Thoracic aorta (tissue), 2 donors: ENCODE measurements at places on chromosomes 1 and 21. TPM values are rescaled to one million over a fixed set of nuclear protein-coding genes. Genes with fewer than 3 reads are reported as not detected.
A peak's percentile ranks its signal among the peaks of the same experiment; 100 is the strongest.

Gene GJA4
- total RNA-seq: 41.3 TPM

Gene CD1C
- total RNA-seq: not detected

Gene CCDC30
- total RNA-seq: 3.0 TPM

Gene SH2D1B
- not detected for total RNA-seq

Gene KCNQ4
- total RNA-seq: 11.5 TPM

Gene SV2A
- total RNA-seq: 24.3 TPM

Gene PIK3R3
- 30.1 TPM for total RNA-seq

Gene HENMT1
- 3.4 TPM for total RNA-seq

Gene SYT6
- 0.85 TPM for total RNA-seq

- no peaks in the 10 kb centered on the region for H3K27me3 ChIP-seq
- H3K36me3 ChIP-seq: no peaks in the 10 kb centered on the region
- no peak overlapping the region for H3K4me3 ChIP-seq
- DNase-seq: no peak
- H3K27ac ChIP-seq: no peak overlapping the region
Observed at GRCh38 chr21:42381347-42381984, 14.4 kb downstream of the TMPRSS3 start.

GRCh38 chr1:219331424-219331823, 157.7 kb downstream of the LYPLAL1 start:
- DNase-seq: no peak
- no peaks in the 10 kb centered on the region for H3K36me3 ChIP-seq
- no peak overlapping the region for H3K4me3 ChIP-seq

DNA sequence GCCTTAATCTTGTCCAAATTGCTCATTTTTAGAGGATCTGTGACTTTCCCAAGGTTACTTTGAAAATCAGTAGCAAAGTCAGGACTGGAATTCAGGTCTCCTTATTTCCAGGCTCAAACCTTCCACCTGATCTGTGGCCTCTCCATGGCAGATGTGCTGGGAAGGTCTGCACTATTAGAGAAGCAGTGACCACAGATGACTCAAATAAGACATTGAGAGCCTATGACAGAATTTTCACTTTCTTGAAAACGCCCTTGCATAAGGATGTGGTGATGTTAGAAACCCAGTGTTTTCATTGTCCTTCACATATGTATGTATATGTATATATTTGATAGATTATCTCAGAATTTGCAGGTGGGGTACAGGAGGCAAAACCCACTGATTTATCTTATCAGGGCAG, 45.3 kb downstream of the TTC39A start:
- no peak overlapping the region for H3K4me3 ChIP-seq
- DNase-seq: no peak
- no peaks in the 10 kb centered on the region for H3K27me3 ChIP-seq
- H3K36me3 ChIP-seq: no peaks in the 10 kb centered on the region

GRCh38 chr1:147472966-147473732, 68.2 kb upstream of the BCL9 start:
- no peak overlapping the region for H3K27ac ChIP-seq
- H3K36me3 ChIP-seq: no peaks in the 10 kb centered on the region
- no peak for DNase-seq
- no peak overlapping the region for H3K4me3 ChIP-seq

DNA sequence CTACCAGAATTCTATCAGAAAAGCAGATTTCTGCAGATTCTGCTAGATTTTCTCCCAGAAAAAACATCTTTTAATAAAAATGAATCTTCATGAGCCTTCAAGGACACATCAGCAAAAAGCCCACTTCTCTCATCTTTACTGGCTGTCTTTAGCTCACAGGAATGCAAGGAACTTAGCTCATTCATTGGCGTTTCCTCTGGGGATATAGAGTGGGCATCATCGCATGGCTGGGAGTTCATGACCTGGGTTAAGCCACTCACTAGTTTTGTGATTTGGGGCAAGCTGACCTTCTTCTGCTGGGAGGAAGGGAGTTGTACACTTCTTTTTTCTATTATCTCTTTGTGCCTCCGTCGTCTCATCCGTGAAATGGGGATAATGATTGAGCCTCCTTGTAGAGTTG, 149.7 kb downstream of the KAZN start:
- H3K4me3 ChIP-seq: no peak overlapping the region
- H3K36me3 ChIP-seq: no peaks in the 10 kb centered on the region
- DNase-seq: no peak
- H3K27ac ChIP-seq: no peak overlapping the region

GRCh38 chr1:53183095-53183990, 13.3 kb upstream of the CPT2 start:
- H3K27ac ChIP-seq: no peak overlapping the region
- H3K4me3 ChIP-seq: no peak overlapping the region
- no peaks in the 10 kb centered on the region for H3K36me3 ChIP-seq
- no peak for DNase-seq
- no peaks in the 10 kb centered on the region for H3K4me1 ChIP-seq
- no peaks in the 10 kb centered on the region for H3K27me3 ChIP-seq

DNA sequence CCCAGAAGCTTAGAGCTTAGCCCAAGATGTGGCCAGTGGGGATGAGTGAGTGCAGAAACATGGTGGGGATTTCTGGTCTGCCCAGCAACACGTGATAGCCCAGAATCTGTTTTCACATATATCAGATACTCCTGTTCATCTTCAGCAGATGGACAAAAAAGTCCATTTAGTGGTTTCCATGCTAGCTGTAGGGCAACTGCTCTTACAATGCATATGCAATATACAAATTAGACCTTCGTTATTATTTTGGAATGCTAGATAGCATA, 96.9 kb upstream of the SGIP1 start:
- H3K27me3 ChIP-seq: no peaks in the 10 kb centered on the region
- no peak overlapping the region for H3K4me3 ChIP-seq
- no peaks in the 10 kb centered on the region for H3K36me3 ChIP-seq

DNA sequence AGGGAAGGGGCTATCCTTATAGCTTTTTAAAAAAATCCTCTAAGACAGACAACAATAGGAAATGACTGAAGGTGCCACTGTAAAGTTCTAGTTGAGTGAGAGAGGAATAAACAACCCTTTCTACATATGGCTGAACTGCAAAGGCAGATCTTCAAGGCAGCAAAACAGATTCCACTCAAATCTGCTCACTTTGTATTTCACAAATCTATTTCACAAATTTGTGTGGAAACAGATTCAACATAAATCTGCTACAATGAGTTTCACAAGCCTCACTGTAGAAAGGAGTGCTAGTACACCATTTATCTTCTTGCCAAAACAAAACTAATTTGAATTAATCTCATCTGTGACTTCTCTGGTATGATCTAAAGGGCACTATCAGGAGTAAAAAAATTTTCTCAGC, 451.3 kb downstream of the PLA2G4A start:
- no peaks in the 10 kb centered on the region for H3K27me3 ChIP-seq
- no peak for DNase-seq
- no peak overlapping the region for H3K27ac ChIP-seq
- H3K36me3 ChIP-seq: no peaks in the 10 kb centered on the region

GRCh38 chr1:107139833-107140702, 771 bp upstream of the NTNG1 start:
- no peaks in the 10 kb centered on the region for H3K36me3 ChIP-seq
- peak overlapping the region; percentile 77 for H3K4me3 ChIP-seq
- no peak for DNase-seq

- H3K4me3 ChIP-seq: no peak overlapping the region
- no peaks in the 10 kb centered on the region for H3K36me3 ChIP-seq
- DNase-seq: no peak
- H3K27ac ChIP-seq: no peak overlapping the region
- no peaks in the 10 kb centered on the region for H3K4me1 ChIP-seq
- no peaks in the 10 kb centered on the region for H3K27me3 ChIP-seq
Observed at GRCh38 chr1:5150191-5150590, 495.8 kb downstream of the AJAP1 start.

DNA sequence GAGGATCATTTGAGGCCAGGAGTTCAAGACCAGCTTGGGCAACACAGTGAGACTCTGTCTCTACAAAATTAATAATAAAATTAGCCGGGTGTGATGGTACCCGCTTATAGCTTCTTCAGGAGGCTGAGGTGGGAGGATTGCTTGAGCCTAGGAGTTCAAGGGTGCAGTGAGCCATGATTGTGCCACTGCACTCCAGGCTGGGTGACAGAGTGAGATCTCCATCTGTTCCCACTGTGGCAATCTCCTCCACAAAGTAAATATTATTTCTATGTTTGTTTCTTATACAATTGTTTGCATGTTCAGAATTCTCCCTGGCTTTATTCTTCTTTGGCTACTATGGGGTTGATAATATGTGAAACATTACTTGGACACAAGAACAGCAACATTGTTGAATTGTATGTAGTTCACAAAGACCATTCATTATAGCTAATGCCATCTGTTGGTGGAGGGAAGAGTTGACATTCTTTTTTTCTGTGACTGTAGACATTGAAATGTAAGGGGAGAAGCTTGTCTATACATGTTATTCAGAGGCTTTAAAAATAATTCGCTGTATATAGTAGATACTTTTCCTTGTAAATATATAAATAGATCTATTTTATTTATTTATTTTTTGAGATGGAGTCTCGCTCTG, 47.8 kb upstream of the SRSF10 start:
- no peaks in the 10 kb centered on the region for H3K27me3 ChIP-seq
- H3K36me3 ChIP-seq: no peaks in the 10 kb centered on the region
- H3K4me3 ChIP-seq: no peak overlapping the region
- DNase-seq: no peak

DNA sequence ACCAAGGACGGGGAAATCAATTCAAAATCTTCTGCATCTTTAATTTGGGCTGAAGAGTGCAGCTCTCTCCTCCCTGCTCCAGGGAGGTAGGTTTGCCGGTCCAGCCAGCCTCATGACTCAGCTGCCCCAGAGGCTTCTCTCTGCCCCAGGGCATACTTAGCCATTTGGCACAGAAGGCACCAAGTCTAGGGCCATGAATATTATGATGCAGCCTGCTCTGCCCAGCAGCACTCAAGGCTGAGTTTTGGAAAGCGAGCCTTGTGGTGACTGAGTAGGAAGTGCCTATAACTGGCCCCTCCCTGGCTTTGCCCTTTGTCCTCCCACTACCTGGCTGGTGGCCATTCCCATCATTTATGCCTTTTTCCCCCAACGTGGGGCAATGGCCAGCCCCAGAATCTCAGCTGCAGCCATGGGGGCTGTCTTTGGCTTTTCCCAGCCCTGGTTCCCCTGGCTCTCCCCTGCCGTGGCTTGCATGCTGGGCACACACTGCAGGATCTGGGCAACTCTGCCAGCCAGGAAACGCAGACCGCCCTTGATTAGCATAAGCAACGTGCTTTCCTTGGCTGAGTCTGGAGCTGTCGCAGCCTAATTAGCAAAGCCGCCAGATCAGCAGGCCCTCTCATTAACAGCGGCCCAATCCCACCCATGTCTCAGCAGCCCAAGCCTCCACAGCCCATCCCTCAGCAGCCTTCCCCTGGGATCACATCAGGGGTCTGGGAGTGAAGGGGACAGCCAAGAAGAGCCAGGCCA, 258.6 kb upstream of the TMEM51 start:
- H3K4me1 ChIP-seq: peaks cover 3% of the 10 kb centered on the region
- H3K27me3 ChIP-seq: no peaks in the 10 kb centered on the region
- no peak for DNase-seq
- no peaks in the 10 kb centered on the region for H3K36me3 ChIP-seq

- no peaks in the 10 kb centered on the region for H3K27me3 ChIP-seq
- H3K36me3 ChIP-seq: peaks cover 43% of the 10 kb centered on the region
- DNase-seq: no peak
Observed at GRCh38 chr1:39632323-39632681, 7.1 kb downstream of the HEYL start.

GRCh38 chr1:11027316-11027715, 14.9 kb downstream of the TARDBP start:
- DNase-seq: no peak
- no peak overlapping the region for H3K4me3 ChIP-seq
- no peaks in the 10 kb centered on the region for H3K27me3 ChIP-seq
- peaks cover 27% of the 10 kb centered on the region for H3K36me3 ChIP-seq
- peaks cover 12% of the 10 kb centered on the region for H3K4me1 ChIP-seq

GRCh38 chr1:226995365-226996332, 55.6 kb downstream of the COQ8A start:
- H3K27me3 ChIP-seq: no peaks in the 10 kb centered on the region
- H3K27ac ChIP-seq: no peak overlapping the region
- no peaks in the 10 kb centered on the region for H3K4me1 ChIP-seq
- peaks cover 12% of the 10 kb centered on the region for H3K36me3 ChIP-seq
- no peak overlapping the region for H3K4me3 ChIP-seq

GRCh38 chr1:43300378-43301094, at the start of gene TIE1:
TSS of gene TIE1 (plus strand) at chr1:43300982. CDS start at chr1:43301072, 90 bp downstream.
- H3K27me3 ChIP-seq: no peaks in the 10 kb centered on the region
- H3K4me3 ChIP-seq: no peak within 1 kb of the TSS
- no peaks in the 10 kb centered on the region for H3K36me3 ChIP-seq
- peaks cover 16% of the 10 kb centered on the region for H3K4me1 ChIP-seq
- no peak for DNase-seq
- H3K27ac ChIP-seq: no peak within 1 kb of the TSS

GRCh38 chr1:62988867-62989266, 204.9 kb downstream of the ATG4C start:
- H3K4me1 ChIP-seq: no peaks in the 10 kb centered on the region
- H3K27ac ChIP-seq: no peak overlapping the region
- H3K4me3 ChIP-seq: no peak overlapping the region

DNA sequence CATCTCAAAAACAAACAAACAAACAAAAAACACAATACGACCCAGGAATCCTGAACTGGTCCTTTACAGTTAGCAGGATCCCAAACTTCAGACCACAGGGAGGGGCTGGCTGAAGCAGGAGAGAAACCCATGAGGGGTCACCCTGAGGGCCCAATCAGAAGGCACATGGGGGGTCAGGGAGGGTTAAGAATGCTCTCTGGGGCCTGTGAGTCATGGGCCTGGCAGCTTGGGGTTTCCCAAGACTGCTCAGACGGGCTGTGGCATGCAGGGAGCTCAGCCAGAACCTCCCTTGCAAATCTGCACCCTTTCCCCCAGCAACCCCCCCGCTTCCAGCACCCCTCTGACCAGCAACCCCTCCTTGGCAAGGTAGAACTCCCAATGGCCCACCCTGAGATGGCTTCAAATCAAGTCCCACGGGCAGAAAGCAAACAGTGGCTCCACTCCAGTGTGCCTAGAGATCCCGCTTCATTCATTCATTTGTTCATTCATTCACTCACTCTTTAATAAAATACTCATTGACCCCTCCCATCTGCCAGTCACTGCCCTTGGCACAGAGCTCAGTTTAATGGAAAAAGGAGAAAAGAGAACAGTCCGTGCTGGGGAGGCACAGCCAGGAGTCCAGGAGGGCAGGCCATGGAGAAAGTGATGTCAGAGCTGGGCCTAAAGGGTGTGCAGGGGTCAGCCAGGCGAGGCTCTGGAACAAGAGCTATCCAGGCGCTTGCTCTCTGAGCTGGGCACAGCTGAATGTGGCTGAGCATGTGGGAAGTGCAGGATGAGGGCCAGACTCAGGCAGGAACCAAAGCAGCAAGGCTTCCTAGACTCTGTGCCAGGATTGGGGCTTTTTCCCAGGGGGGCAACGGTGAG, 8.2 kb downstream of the UQCRHL start:
- H3K4me3 ChIP-seq: peak overlapping the region; percentile 17
- H3K27ac ChIP-seq: peak overlapping the region; percentile 91
- no peaks in the 10 kb centered on the region for H3K27me3 ChIP-seq
